Activated naive CD4-positive, alpha-beta T cell (primary cell): ENCODE measurements at places on chromosomes 6 and 20.

DNA sequence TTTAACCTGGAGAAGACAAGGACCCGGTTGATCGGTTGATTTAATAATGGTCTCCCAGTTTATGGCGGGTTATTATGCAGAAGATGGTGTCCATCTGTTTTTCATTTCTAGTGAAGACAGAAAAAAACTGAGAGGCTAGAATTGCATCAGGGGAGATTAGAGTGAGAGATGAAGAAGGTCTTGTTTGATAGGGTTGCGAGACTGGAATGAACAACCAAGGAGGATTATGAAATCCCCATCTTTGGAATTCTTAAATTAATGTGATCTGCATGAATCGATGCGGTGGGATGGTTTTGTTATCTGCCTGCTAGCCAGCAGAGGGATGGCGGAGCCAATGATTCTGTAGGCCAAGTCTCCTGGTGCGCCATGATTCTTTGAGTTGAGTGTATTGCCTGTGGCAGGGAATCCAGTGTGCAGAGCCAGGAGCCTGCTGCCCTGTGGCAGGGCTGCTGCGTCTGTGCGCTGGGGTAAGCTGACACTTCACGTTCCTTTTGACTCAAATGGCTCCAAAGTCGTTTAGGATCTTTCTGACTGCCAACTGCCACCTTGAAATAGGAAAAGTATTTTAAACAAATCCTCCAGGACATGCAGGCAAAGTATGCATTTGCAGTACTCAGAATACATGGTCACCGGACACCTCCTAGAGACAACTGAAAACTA, 200.1 kb downstream of the CLIC5 start:
- no peak for DNase-seq

GRCh38 chr6:134502614-134503549, 185.0 kb upstream of the SGK1 start:
- DNase-seq: no peak

- no peak for DNase-seq
Observed at GRCh38 chr6:11650025-11650696, 112.6 kb downstream of the TMEM170B start.

DNA sequence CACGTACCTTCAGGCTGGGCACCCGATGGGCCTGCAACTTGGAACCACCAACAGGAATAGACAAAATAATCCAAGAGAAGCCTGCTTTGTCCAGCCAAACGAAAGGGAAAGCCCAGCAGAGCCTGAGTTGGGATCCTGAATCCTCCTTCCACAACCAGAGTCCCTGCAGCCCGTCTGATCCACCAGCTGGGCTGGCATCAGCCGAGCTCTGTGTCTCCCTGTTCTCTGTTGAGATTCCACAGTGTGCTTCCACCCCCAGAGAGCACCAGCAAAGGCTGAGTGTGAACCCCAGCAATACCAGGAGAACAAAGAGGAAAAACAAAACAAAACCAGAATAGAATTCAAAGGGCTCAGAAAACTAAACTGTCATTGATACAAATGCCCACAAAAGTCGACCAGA, 104.2 kb upstream of the PRND start:
- no peak for DNase-seq

DNA sequence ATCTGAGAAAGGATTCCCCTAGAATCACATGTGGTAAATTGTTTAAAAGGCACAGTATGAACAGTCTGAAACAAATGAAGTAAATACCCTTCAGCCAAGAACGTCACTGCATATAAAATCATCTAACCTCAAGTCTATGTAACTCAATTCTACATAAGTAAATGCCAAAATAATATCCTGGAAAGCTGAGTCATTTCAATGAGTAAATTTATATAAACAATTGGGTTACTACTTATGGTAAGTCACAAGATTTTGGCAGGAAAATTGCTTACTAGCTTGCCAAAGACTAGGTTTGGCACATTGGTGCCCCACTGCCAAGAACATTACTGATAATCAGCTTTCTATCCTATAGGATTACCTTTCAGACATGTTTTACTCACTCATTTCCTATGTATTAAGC, 8.4 kb downstream of the GMDS start:
- DNase-seq: no peak

- no peak for DNase-seq
Observed at GRCh38 chr20:23631981-23632710, 5.6 kb downstream of the CST3 start.

DNA sequence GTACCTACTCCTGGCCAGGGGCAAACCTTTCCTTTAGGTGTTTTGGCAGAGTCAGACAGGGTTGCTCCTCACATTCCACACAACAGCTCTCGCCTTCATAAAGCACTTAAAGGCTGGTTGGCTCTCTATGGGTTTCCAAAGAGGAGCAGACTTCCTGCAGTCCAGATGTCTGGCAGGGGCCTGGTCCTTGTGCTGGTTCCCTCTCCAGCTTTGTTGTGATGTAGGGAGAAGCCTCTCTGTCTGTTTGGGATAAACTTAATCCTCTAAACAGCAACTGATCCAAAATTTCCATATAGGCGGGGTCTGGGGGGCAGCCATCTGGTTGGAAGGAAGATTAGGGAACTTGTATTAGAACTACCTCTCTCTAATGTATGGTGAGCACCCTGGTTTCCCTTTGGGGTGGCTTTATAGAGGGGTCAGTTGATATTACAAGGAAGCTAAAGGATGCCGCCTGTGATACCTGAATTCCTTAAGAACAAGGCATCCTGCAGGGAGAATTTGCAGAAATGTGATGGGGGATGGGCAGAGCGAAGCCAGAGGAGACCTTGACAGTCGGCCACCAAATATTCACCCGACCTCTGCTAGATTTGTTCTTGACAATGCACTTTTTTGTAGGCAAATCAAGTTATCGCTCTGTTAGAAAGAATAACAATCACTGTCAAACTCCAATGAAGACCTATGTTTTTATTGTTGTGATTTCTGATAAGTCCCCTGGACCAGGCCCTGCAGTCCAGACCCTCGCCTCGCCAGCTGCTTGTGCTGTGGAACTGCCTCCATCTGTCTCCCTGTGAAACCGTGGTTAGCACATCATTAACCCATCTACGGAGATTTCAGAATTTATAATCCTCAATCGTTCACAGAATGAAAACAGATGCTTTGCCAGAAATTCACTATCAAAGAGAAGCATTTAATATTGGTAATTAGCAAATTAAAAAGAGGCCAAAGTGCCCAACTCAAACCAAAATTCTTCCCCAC, 94.0 kb upstream of the RALGAPA2 start:
- DNase-seq: no peak

GRCh38 chr6:150201772-150202329, 59.0 kb downstream of the PPP1R14C start:
- no peak for DNase-seq

- no peak for DNase-seq
Observed at GRCh38 chr20:51329845-51330244, 212.7 kb downstream of the NFATC2 start.

GRCh38 chr6:85044361-85044760, 280.0 kb upstream of the TBX18 start:
- DNase-seq: no peak

DNA sequence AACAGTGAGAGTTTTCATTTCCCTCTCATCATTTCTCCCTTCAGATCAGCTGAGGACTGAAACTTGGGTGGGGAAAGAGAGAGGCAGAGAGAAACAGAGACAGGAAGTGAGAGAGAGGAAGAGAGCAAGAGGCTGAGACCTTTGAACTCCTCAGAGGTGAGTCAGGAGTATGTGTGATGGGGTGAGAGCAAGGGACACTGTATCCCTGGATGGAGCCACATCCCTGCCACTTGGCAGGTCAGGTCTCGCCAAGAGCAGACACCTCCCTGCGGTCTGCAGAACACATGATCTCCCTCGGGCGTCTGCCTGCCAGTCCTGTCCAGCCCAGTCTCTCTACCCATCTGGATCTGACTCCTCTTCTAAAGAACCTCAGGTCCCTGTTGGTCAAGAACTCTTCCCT, 62.7 kb upstream of the SYNDIG1 start:
- DNase-seq: no peak

- DNase-seq: no peak
Observed at GRCh38 chr20:62355878-62356588, 11.1 kb downstream of the LAMA5 start.

- no peak for DNase-seq
Observed at GRCh38 chr6:165615636-165616035, 47.4 kb downstream of the PDE10A start.

DNA sequence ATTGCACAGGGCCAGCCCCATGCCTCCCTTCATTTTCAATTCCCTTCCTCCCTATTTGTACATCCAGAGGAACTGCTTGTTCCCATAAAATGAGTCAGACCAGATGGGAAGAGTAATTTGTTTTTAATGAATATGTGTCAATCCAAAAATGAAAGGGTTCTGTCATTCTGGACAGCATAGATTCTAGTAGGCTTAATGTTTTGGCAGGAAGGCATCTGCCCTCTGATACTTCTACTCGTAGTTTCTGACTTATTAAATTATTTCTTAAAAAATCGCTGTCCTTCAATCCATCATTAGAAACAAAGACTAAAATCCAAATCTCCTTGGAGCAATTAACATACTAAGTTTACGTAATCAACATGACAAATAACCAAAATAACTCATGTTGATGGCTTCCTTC, 665.5 kb downstream of the TENT5A start:
- no peak for DNase-seq

DNA sequence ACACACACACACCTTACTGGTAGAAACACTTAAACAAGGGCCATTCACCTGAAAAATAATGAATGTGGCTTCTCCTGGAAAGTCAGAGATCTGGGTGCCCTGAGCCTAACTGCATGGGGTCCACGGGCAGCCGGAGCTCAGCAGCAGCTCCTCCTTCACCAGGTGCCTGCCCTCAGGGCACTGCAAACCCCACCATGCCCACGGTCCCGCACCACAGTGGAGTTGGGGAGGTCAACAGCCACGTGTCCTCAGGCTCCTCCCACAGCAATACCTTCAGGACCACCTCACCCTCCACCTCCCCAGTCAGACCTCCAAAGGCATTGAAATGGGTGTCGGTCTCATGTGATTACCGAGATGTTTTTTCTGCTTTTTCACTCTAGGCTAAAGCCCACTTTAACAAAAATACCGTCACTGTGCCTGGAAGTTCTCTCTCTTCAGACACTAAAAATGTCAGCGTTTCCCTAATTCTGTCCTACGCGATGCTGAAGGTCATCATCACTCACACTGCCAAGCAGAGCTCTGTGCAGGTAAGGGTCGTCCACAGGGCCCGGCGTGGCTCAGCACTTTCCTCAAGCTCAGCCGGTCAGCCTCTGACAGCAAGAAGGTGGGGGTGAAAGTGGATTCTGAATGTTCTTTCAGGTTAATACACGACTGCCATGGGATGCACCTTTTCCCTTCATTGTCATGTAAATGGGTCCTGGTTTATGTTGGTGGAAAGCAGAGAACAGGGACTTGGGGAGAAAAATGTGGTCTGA, 48.9 kb downstream of the CDK5RAP1 start:
- DNase-seq: no peak

GRCh38 chr20:46324960-46325703, 16.8 kb upstream of the CDH22 start:
- DNase-seq: no peak

DNA sequence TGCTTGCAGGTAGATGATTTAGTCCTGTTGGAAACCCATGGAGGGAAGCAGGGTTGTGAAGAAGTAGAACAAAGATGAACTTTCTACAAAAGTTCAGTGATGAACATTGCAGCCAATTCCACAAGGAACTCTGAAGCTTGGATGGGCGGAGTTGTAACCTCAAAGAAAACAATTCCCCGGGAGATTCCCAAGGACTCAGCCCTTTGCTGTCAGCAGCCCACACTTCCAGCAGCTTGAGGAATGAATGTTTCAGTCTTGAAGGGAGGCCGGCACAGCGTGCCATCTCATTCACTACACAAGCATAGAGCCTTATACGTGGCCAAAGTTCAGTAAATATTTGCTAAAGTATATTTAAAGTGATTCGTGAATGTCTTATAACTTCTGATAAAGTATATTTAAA, 269.4 kb downstream of the NKAIN2 start:
- no peak for DNase-seq

DNA sequence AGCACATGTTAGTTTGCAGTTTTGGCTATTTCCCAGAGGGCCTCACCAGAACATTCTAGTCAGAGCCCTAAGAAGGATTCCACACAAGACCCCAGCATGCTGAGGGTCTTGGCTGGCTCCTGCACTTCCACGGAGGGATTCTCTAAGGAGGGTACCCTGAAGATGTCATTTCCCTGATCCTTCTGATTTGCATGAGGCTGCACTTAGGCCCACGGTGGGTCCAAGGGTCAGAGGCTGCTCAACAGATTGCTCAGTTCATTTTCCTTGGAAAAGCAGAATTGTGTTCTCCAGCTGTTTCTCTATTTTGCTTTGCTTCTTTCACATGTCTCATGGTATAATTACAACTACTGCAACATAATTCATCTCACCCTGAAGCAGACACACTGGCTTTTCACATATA, 22.2 kb downstream of the PREP start:
- DNase-seq: no peak

DNA sequence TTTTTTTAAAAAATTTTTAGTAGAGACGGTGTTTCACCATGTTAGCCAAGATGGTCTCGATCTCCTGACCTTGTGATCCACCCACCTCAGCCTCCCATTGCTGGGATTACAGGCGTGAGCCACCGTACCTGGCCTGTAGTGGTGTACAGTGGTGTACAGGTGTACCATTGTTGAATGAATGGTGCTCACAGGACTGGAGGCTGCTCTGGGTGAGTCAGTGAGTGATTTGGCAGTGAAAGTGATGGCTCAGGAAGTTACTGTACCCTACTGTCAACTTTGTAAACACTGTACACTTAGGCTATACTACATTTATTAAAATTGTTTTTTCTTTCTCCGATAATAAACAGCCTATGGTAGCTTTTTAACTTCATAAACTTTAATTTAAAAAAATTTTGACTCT, 122.8 kb upstream of the EEF1E1 start:
- DNase-seq: no peak

GRCh38 chr20:54680872-54681619, 205.7 kb downstream of the DOK5 start:
- DNase-seq: no peak

DNA sequence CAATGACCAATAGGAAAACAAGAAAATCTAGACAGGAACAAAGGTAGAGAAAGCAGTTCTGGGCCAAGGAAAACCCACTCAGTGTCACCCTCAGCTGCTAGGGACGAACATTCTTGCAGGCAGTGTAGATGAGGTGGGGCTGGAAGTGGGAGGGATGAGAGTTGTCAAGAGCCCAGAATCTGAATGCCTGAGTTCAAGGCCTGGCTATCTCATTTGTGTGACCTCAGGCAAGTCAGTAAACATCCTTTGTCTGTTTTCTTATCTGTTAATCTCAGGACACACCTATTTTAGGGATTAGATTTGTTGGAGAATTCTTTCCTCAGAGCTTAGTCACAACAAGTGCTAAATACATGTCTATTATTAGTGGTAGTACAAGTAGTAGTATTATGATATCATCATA, 50.9 kb upstream of the KIF16B start:
- DNase-seq: no peak

DNA sequence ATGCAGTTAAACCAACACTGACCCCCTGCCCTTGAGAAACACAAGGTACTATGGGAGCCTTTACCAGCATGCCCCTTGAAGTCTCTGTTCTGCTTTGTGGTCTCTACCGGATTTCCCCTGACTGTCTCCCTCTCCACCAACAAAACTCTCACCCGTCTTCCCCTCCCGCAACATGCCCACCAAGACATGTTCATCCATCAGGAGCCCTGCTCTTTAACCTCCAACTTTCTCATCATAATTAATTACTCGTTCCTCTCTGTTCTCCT, 1.1 kb downstream of the ZNF165 start:
- DNase-seq: no peak
